Activated CD4-positive, alpha-beta T cell treated with anti-CD3 and anti-CD28 coated beads, Interleukin-2, amount 50 U/mL, for 24 hours (primary cell): ENCODE measurements at places on chromosomes 6 and 20.

GRCh38 chr20:32112841-32113240, 3.3 kb downstream of the TM9SF4 start:
- DNase-seq, result no peak

DNA sequence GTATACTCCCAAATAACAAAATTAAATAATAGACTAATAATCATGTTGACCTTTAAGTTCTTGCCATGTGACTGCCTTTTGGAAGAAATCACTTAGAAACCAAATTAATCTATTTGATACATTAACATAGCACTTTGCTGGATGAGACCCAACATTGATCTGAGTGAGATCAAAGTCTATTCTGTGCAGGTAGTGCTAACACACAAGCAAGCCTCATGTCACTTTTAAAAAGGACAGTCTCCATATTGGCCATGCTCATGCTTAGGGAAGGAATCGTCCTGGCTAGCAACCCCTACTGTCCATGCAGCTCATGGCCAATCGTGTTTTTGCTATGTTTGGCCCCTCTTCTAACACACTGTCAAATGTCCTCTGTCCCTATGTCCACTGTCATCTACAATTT, 35.8 kb upstream of the RNF217 start:
- DNase-seq, result no peak

DNA sequence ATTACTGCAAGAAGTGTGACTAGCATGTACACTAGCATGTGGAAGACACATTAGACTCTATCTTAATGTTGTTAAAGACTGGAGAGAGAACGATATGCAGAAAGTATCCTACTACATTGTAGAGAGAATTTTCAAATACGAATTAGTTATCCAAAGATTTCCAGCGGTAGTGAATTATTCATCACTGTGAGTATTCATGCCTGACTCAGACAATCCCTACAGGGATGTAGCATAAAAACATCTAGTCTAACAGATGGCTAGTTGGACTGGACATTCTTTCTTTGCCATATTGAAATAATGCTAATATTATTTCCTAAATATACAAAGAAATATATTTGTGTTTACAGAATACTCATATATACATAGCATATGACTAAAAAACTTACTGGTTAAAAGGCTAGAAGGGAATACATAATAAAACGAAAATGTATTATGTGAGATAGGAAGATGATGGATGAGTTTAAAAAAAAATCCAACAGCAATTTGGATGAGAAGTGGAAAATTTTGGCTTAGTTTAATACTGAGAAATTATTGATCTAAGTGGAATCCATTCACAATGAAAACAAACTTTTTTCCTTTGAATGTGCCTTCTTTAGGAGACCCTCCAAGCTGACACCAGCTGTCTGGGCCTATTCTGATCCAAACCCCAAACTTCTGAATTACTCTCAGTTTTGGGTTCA, 580.7 kb downstream of the RFPL4B start:
- DNase-seq, result no peak

DNA sequence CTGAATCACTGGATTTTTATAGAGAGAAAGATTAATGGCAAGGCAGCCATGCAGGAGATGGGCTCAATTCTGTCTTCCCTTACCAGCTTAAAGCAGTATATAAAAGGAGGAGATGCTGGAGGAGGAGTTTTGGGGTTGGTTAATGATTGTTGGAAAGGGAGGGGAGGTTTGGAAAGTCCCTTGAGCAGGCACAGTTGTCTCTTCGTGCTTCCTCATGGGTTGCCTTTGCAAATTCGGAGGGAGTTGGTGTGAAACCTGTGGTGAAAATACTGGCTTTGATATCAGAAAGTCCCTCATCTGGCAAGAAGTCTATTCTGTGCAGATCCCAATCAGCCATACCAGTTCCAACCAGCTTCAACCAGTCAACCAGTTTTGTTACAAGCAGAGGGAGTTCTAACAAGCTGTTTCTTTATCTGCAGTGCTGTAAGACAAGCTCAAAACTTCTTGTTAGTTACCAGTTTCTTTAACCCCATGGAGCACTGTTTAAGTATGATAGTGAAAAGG, 107.0 kb downstream of the HIVEP1 start:
- no peak for DNase-seq

- no peak for DNase-seq
These were observed 187.5 kb downstream of the BACH2 start for GRCh38 chr6:90109141-90109540.

DNA sequence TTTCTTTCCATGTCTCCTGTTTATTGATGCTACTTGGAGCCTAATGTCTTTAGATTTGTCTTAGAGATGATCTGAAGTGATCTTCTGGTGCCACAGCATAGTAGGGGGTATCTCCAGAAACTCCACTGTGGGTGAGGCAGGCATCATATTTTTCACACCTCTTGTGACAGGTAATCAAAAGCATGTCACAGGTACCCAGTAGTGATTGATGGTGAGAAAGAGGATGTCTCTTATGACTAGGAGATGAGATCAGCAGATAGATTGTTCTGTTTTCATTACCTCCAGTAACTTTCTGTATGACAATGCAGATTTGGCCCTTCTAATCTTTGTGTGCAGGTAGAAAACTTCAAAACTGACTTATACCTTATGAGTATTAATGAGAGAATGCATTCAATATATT, 13.5 kb downstream of the NCOA7 start:
- no peak for DNase-seq

GRCh38 chr6:31172973-31173384, 2.5 kb upstream of the POU5F1 start:
- no peak for DNase-seq

DNA sequence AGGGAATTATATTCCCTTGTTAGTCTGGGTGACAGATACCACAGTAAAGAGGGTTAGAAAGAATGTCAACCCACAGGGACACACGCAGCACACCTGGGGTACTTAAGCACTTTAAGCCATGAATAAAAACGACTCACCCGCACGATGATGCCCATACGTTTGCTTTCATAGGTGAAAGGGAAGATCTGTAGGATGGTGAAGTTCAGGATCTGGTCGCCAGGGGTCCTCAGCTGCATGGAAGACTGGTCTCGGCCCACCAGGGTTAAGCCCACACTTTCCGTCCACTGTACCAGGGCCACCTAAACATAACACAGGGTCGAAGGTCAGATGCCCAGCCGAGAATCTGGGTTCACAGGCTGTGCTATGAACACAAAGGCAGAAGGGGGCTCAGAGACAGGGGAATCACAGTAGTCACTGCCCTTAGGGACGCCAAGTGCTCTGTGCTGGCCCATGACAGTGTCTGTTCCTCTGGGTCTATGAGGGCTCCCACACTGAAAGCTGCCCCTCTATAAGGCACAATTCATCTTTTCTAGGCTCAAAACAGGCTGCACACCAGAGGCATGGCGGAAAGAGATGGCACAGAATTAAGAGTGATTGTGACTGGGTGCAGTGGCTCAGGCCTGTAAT, 96.8 kb upstream of the NFATC2 start:
- DNase-seq, result peak; percentile 49

DNA sequence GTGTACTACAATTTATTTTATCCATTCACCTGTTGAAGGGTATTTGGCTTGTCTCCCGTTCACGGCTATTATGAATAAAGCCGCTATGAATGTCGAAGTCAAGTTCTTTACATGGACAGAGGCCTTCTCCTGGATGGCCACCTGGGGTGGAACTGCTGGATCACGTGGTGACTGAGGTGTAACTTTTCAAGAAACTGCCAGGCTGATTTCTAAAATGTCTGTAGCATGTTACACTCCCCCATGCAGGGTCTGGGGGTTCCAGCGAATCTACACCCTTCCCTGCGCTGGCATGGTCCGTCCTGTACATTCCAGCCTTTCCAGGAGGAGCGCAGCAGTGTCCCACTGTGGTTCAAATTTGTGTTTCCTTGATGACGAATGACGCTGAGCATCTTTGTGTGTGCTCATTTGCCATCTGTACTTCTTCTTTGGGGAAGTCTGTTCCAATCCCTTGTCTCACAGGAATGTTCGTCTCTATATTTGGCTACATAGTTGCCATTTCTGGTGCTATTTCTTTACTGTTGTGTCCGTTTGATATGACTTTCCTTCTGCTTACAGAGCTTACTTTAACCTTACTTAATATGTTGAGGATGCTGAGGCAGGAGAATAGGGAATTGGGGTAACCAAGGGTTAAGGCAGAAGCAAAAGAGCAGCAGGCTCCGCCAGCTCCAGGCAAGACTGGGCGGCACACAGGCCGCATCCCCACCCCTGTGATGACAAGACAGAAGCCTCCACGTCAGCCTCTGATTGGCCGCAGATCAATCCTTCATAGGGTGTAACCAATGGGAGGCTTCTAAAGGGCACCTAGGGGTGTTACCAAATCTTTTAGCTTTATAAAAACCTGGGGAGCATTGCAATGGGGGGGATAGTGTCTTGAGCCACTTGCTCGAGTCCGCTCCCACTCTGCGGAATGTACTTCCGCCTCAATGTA, 106.6 kb downstream of the TAF4 start:
- no peak for DNase-seq

- DNase-seq, result no peak
These were observed 119.1 kb upstream of the AHI1 start for GRCh38 chr6:135616655-135617054.

- DNase-seq, result no peak
These were observed 76.6 kb upstream of the PMEPA1 start for GRCh38 chr20:57786304-57786932.

GRCh38 chr6:168537540-168537884, 96.5 kb downstream of the SMOC2 start:
- DNase-seq, result no peak

DNA sequence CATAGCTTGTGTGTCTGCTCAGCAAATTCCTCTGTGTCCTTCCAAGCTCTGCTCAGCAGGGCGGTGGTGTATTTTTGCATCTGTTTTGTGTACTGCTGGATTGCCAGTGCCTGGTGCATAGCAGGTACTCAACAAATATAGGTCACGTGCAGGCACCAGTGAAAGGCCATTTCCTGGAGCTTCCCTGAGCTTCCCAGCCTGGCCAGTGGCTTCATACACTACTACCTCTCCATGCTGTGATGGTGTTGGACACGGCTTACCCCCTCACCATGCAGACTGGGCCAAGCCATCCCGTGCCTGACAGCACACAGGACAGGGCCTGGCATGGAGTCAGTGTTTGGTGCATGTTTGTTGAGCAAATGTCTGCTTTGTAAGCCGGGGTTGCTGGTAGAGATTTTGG, 7.7 kb upstream of the PHACTR3 start:
- DNase-seq, result no peak

GRCh38 chr20:17684077-17684888, 2.2 kb upstream of the RRBP1 start:
- DNase-seq, result no peak

DNA sequence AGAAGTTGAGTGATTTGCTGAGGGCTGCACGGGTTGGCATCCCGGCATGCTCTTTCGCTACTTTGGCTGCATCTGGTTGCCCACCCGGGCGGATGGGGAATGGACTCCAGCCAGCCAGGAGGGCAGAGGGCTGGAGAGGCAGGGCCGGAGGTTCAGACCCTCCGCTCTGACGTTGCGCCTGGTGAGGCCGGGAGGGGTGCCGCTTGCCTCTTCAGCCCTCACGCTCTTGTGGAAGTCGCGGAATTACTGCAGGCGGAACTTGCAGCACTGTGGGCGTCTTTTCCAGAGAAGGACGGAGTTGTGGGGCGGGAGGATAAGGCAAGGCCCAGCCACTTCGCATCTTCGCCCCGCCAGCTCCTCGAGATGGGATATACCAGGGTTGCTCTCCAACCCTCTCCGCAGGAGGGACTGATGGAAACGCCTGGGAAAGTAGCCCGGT, 656 bp downstream of the RTEL1 start:
- DNase-seq, result no peak

DNA sequence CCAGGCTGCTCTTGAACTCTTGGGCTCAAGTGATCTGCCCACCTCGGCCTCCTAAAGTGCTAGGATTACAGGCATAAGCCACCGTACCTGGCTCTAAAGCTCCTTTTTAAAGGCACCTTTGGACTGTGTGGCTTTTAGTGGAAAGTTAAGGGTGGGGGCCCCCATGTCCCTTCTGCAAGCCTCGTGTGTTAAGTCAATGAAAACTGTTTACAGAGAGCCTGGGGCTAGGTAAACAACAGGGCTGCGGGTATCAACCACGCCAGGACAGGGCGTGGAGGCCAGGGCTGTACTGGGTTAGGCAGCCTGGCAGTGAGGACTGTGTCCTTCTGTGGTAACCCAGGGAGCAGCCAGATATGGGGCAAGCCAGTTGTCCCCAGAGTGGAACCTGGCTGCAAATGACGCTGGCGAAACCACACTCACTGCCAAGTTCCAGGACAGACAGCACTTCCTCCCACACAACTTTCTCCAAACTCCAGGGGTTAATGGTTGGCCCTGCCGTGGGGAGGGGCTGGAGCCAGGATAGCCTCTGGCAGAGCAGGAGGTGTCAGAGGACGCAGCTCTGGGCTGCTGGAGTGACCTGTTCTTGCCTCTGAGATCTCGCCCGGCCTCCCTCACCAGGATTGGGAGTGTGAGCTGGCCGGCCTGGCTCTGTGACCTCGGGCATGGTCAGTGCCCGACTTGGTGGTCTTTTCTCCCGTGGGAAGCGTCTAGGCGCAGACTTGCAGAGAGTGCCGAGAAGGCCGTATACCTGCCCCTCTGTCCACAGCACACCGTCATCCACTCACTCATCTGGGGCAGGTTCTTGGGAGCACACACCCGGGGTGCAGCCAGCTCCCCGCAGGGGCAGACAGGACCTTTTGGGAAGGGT, 3.2 kb downstream of the SLC17A9 start:
- no peak for DNase-seq

GRCh38 chr6:44058617-44059358, 68.5 kb downstream of the MRPL14 start:
- DNase-seq, result no peak

- DNase-seq, result no peak
These were observed 34.0 kb downstream of the MYH7B start for GRCh38 chr20:34989670-34990069.
